Cardiac fibroblast (primary cell): ENCODE measurements at places on chromosomes 12 and 14.
A peak's percentile ranks its signal among the peaks of the same experiment; 100 is the strongest.

GRCh38 chr12:100798286-100799160 is 3.9 kb downstream of the ANO4 start:
- peak; percentile 20 for DNase-seq

- DNase-seq = no peak
Measured at GRCh38 chr14:101219896-101220703, 316.6 kb upstream of the RTL1 start.

DNA sequence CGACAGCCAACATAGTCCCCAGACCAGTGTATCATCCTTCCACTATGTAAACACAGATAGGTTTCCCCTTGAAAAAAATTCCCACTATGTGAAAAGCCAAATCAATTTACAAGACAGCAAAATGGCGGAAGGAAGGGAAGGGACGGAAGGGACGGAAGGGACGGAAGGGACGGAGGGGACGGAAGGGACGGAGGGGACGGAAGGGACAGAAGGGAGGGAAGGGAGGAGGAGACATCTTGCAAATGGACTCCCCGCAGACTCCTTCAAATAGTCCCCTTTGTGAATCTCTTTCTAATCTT is 75.3 kb downstream of the NINJ2 start:
- DNase-seq = no peak

GRCh38 chr12:8491646-8492530 is 21.4 kb upstream of the CLEC4D start:
- DNase-seq = no peak
